ENCODE measurements at places on chromosomes 16 and 17. TPM values are rescaled to one million over a fixed set of nuclear protein-coding genes. Genes with fewer than 3 reads are reported as not detected.

- DNase-seq = no peak
These were observed 5.1 kb downstream of the PRSS21 start for GRCh38 chr16:2822158-2822495.

DNA sequence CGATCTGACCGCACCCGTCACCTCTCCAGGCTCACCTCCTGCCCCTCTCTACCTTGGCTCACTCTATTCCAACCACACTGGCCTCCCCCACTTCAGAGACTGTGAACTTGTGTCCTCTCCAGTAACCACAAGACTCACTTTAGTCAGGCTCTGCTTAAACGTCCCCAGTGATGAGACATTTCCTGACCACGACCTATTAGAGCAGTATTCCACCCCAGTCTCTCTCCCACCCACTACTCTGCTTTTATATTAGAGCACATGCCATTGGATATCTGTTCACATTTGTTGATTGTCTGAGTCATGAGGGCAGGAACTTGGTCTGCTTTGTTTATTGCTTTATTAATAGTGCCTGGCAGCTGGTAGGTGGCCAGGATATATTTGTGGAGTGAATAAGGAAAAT is 20.1 kb downstream of the COX11 start:
- DNase-seq = peak; percentile 93

DNA sequence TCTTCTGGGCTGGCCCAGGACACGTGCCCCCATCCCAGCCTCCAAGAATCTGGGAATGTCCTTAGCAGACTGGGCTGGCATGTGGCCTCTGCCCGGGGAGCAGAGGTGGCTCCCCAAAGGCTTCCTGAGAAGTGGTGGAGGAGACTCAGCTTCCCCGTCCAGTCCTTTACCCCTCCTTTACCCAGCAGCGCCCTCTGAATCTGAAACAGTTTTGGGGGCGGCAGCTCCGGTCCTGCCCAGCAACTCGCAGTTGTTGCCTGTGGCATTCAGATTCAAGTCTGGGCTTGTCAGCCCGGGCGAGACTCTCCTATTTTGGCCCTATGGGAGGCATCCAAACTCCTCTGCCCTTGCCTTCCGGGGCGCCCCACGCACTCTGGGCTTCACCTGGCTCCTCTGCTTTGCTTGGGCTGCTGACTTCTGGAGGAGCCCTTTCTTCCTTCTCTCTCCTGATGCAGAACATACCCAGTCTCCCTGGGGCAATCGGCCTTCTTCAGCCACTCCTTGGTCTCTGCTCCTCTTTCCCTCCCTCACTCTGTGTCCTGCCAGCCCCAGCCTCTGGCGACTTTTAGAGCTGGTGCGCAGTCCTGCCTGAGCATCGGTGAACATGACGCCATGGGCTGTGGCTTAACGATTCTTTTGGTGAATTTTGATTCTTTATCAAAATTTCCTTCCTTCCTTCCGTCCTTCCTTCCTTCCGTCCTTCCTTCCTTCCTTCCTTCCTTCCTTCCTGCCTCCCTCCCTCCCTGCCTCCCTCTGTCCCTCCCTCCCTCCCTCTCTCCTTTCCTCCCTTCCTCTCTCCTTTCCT is 55.2 kb downstream of the CMIP start:
- DNase-seq = no peak

DNA sequence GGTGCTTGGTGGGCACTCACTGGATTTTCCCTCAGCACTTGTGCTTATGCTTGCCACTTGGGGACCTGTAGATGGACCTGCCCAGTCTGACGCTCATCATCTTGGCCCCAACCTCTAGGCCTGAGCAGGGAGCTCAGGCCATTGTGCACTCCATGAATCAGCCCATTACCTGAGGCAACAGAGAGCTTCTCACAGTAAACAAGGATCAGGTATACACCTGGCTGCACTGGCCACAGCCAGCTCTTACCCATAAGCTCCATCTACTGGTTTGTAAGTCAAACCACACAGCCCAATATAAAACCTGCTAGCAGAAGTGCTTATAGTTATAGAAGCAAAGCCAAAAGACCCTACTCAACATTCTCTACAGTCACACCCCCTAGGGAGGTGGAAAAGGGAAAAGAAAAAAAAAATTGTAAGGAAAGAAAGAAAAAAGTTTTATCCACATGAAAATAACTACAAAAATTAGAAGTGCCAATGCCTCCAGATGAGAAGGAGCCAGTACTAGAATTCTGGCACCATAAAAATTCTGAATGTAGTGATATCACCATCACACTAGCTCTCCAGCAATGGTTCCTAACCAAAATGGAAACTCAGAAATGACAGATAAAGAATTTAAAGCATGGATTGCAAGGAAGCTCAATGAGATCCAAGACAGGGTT is 87.8 kb upstream of the CDH5 start:
- DNase-seq = no peak

DNA sequence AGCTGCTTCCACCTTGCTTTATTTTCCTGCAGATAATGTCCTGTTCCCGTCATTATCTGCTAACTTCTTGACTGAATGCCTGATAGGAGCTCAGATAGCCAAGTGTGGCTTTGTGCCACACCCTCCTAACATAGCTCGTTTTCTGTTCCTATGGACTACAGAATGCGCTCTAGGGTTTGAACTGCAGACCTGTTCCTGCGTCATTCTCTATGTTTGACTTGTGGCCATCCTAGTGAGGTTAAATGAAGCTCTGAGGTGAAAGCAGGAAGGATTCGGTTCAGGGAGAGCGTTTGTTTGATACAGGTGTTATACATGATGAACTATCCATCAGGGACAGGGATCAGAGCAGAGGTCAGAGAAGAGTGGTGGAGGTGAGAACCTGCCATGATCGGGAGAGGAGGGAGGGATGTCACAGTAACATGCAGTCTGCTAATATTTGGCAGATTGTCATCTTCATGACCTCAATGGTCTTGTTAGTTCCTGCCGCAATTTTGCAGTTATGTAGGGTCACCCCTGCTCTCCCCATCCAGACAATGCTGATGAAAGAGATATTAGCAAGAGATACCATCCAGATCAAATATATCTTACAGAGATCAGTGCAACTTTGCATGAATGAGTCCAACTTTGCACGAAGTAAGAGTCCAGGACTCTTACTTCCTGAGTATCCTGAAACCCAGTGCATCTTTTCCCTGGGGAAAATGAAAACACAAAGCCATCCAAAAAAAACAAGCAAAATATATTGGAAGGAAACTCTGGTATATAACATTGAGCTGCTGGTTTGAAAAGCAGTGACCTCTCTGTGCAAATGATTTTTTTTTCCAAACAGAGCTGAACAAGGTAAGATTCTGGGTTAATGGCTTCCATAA is 32.8 kb downstream of the MPHOSPH6 start:
- no peak for DNase-seq

DNA sequence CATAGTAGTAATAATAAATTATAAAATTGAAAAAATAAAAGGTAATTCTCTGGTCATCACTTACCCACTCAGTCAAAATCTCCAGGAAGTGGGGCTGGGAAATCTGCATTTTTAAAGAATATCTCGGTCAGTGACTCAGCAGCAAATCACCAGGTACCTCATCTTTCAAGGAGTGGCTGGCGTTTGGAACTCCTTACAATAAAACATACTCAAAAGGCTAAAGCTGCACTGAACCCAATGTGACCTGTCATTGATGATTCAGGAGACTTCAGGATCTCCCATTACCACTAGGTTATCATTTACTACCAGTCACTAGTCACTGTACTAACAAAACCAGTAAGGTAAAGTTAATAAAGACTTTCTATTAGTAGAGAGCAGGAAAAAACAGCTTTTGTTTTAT is 21.5 kb upstream of the RFFL start:
- DNase-seq = peak; percentile 83

GRCh38 chr17:17387017-17387497 is 83.9 kb downstream of the NT5M start:
- DNase-seq = no peak

- no peak for DNase-seq
These were observed 1.8 kb downstream of the KRT15 start for GRCh38 chr17:41516830-41517283.

NOXO1 gene
- under 0.01 TPM for total RNA-seq

KRTAP4-4 gene
- total RNA-seq = not detected

GALR2 gene
- total RNA-seq = not detected

HIGD1B gene
- total RNA-seq = not detected

All from fibroblast of lung (primary cell).